Left renal pelvis (tissue), 4 donors: ENCODE measurements at places on chromosomes 7 and 10. TPM values are rescaled to one million over a fixed set of nuclear protein-coding genes. Genes with fewer than 3 reads are reported as not detected.

Gene NCF1
- polyA plus RNA-seq = 1.3 TPM

Gene ITPRID1
- polyA plus RNA-seq = 0.18 TPM

Gene SPDYE16
- 1.6 TPM for polyA plus RNA-seq

Gene GRM3
- polyA plus RNA-seq = 0.16 TPM

Gene RET
- polyA plus RNA-seq = 29.4 TPM

Gene PRPS1L1
- not detected for polyA plus RNA-seq

Gene PRDX3
- polyA plus RNA-seq = 166 TPM

Gene DGKB
- 3.7 TPM for polyA plus RNA-seq

Gene MEST
- 647 TPM for polyA plus RNA-seq

Gene AASS
- 43.3 TPM for polyA plus RNA-seq

Gene PNLIPRP2
- polyA plus RNA-seq = not detected
